CD4-positive, alpha-beta T cell treated with Interferon gamma for 1 hour (primary cell): ENCODE measurements at places on chromosomes 6 and 20.

- no peak for DNase-seq
These were observed 113.9 kb downstream of the LINC00237 start for GRCh38 chr20:20992277-20992676.

DNA sequence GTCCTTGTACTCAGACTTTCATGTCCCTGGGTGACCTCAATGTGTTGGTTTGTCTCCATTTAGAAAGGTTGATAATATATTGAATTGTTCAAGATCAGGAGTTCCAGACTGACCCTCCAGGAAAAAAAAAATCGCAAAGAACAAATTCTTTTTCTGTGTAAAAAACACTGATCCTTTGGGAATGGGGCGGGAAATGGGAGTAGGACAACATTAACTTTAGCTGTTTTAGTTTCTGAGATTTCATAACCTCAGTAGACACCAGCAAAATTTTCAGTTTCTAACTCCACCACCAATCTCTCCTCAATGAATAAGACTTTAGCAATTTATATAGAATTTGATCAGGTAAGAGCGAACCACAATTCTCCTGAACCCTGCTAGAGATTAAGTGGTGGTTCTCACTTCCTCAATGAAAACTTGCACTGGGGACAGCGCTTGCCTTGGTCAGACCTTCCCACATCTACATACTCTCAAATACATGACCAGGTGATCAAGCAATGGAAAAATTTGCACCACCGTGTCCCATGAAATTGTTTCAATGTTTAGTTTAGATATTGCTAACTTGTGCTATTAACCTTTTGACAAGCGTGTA lies 231.2 kb upstream of the PLN start:
- no peak for DNase-seq

DNA sequence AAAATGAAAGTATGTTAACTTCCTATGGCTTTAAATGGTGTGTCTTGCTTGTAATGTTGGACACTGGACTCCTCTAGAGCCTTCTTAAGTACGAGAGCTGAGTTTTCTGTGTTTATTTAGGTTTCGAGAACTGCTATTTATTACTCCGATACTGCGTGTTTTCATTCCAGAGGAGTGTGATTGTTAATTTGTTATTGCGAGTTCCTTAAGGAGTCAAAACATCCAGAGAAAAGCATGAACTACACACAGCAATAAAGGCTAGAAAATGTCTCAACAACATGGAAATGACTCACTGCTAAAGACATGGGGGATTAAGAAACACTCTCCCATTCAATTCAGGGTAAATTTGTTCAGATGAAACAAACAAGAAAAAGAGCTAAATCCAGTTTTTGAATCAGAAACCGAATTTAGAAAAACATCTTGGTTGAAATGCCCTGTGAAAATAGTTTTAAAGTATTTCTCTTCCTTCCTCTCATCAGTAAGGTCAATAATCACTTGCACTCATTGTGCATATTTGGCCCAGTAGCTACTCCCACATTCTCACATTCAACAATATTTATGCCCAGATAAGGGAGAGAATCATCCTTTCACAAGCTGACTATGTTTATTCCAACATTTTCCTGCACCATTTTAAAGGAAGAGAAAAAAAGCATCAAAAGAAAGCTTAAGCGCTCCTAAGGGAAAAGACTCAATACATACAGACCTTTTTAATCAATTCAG lies 36.0 kb downstream of the ATXN1 start:
- DNase-seq, result no peak

DNA sequence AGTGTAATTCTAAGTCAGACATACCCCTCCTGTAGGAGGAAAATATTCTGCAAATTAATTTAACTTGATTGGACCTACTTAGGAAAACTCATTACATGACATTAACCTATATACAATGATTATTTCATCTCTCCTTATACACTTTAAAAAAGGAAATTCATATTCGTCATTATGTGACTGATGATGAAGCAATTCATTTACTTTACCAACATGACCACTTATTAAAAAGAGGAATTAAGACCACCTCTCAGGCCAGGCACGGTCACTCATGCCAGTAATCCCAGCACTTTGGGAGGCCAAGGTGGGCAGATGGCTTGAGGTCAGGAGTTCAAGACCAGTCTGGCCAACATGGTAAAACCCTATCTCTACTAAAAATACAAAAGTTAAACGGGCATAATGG lies 11.6 kb downstream of the AKIRIN2 start:
- DNase-seq, result no peak

GRCh38 chr20:39706184-39706663 lies 744.1 kb downstream of the DHX35 start:
- no peak for DNase-seq

GRCh38 chr6:36863670-36864540 lies 10.7 kb downstream of the PPIL1 start:
- no peak for DNase-seq

GRCh38 chr6:151436300-151436699 lies 15.6 kb downstream of the RMND1 start:
- DNase-seq, result no peak

DNA sequence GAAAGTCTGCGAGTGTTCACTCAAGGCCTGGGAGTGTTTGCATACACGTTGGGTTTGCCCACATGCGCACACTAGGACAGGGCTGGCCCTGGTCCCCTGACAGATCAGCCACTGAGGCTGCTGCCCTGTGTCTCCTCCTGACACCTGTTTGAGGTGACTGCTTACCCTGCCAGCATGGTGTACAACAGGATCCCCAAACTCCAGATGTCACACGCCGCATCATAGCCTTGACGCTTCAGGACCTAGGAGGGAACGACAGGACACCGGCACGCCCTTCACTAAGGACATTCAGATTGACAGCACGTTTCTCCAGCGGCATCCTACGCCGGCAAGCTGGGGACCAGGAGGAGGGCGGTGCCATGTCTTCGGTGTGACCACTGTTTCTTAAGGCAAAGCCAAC lies 37.0 kb upstream of the MPC1 start:
- no peak for DNase-seq

- no peak for DNase-seq
These were observed 107.1 kb downstream of the AHI1 start for GRCh38 chr6:135390458-135390857.
